ENCODE measurements at places on chromosomes 6 and 20. TPM values are rescaled to one million over a fixed set of nuclear protein-coding genes. Genes with fewer than 3 reads are reported as not detected.

GRCh38 chr6:70886661-70887060, 70.2 kb downstream of the B3GAT2 start:
- DNase-seq: no peak

- no peak for DNase-seq
Measured at GRCh38 chr20:46652699-46653098, 1.4 kb upstream of the SLC13A3 start.

- DNase-seq: no peak
Measured at GRCh38 chr6:138107752-138108592, 753 bp upstream of the PERP start.

DNA sequence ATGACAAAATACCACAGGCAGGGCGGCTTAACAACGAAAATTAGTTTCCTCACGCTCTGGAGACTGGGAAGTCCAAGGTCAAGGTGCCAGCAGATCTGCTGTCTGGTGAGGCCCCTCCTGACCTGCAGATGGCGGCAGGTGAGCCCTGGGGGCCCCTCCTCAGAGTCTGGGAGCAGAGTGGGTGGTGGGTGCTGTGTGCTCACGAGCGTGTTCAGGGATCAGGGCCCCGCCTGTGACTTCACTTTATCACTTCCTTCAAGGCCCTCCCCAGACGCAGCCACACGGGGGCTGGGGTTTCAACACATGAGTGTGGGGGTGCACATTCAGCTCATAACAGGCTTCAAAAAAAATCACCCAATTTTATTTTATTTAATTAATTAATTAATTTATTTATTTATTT, 39.3 kb downstream of the SLC2A4RG start:
- no peak for DNase-seq

Gene MPIG6B
- total RNA-seq: 0.55 TPM
